AG10803 (cell line): ENCODE measurements at places on chromosomes 3 and 15.
A peak's percentile ranks its signal among the peaks of the same experiment; 100 is the strongest.

DNA sequence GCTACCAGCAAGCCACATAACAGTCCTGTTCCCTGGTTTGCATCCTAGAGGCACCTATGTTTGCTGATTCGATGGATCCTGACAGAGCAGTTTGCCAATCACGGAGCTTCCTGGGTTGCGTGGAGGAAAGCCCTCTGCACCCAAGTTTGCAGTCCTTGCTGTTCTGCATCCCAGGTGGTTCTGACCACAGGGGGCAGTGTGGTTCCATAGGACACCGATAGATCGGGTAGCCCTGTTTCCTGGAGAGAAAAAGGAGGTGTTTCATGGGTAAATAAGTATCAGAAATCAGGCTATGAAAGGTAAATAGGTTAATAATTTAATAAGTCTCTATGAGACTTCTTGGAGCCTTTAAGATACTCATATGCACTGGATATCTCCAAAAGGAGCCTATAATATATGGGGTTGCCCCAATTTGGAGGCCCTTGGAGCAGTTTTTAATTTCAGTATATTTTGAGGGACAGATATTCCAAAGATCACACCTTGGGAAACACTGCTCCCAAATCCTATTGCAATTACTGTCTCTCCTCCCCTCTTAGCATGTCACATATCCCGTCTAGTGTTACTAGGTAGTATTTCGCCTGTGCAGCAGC is 194.6 kb upstream of the TPM1 start:
- DNase-seq = peak; percentile 53

DNA sequence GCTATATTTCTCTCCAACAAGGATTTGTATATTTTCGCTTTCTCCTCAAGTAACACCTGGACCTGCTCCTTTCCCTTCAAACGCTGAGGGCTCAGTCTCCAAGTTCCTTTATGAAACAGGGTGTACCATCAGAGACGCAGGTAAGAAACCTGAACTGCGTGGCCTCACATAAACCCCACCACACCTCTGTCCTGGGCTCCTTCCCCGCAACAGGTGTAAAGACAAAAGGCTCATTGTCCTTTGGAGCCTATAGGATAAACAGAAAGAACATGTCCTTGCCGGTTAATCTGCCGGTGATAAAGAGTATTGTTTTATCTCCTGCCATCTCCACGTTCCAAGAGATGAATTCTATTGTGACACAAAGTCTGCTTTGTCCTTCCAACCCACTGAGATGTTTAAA is 111.8 kb upstream of the ADAMTS9 start:
- DNase-seq = no peak

DNA sequence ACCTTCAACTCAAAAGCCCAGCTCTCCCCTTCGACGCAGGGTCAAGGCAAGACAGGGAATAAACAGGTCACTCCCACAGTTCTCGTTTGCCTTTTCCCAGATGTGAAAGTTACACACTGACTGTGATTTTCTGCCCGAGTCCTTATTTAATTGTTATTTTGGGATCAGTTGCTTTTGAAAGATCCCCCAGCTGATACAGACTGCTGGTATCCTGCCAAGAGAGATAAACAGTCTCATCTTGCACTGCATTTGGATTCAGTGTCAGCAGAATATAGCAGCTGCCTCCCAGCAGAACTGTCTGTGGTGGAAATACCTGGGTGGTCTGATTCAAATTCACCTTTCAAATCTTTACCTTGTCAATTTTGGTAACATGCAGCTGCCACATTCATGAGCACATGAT is 56.0 kb upstream of the FAM3D start:
- DNase-seq = no peak

DNA sequence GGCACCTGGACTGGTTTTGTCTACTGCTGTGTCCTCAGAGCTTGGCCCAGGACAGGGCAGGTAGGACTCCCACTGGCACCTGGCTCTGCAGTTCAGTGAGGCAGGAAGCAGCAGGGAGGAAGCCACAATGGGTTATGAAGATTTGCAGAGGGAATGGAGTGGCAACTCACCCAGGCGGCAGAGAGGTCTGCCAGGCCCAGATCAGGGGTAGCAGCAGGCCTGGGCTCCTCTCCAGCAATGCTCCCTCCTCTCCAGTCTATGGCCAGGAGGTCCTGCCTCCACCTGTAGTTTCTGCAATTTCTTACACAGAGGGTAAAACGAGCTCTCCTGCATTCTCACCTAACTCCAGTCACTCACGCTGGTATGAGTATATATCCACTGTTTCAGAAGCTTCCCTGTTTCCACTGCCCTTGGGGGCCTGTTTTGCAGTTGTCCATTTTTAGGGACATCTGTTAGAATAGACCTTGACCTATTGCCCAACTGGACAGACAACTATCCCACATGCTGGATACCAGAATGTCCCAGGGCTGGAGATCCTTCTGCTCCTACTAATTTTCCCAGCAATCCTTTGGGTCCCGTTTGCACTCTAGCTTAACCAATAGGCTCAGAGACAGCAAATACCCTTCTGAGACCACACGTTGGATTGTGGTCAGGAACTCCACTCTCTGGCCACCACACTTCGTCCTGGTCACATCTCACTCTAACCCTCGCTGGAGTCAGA is 35.2 kb downstream of the HMCES start:
- peak; percentile 67 for DNase-seq

GRCh38 chr3:153315781-153316180 is 153.8 kb downstream of the RAP2B start:
- peak; percentile 88 for DNase-seq

- no peak for DNase-seq
Measured at GRCh38 chr3:121660356-121661171, at the start of gene HCLS1. Gene HCLS1, minus strand, starts transcription at chr3:121660903. Its CDS starts 2,556 bp downstream, at chr3:121658347.

DNA sequence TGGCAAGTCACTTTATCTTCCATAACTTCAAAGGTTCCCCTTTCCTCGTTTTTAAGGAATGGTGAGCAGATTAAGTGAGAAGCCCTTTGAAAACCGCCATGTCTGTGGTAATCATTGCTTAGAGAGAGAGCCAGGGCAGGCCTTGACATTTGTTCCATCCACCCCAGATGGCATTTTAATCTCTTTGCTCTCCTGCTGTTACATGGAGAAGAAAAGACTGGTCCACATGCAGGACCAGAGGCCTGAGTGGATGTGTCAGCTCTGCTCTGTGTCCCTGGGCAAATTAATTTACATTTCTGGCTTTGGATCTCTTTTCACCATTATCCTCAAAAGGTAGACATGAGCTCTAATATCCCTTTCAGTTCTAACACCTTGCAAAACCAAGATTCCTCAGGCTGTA is 157.3 kb upstream of the LPP start:
- no peak for DNase-seq

DNA sequence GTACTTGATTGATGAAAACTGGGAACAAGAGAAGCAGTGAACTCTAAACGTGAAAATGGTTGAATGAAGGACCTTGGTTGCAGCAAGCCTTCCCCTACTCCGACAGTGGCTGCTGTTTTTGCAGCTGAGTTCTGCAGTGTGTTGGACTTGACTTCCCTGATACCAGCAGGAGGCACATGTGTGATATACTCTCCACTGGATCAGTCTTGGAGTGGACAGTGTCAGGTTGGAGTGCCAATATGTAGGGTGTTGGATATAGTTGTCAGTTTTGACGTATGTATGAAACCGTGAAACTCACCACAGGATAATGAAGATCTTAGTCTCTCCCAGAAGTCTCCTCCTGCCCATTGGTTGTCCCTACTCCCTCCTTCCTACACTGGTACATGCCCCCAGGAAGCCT is 106.5 kb downstream of the ITPR1 start:
- DNase-seq = no peak

GRCh38 chr3:188683032-188683521 is 488.7 kb upstream of the TPRG1 start:
- DNase-seq = peak; percentile 85

DNA sequence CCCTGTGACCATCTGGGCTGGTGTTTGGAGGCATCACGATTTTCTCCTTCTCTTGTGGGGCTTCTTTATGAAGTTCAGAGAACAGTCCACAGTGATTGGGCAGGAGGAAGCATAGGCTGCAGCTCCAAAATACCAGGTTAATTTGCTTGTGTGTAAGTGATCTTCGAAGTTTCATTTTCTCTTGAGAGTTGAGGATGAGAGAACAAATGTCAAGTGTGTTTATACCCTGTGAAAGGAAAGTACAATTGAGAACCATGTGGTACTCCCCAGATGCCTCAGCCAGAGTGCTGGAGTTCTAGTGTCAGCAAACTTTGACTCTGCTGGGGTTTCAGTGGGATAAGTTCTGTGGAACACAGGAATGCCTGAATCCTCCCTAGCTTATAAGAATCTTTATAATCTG is 357.1 kb upstream of the CFAP20DC start:
- no peak for DNase-seq

- DNase-seq = no peak
Measured at GRCh38 chr15:46265664-46266347, 631.0 kb downstream of the SQOR start.

GRCh38 chr3:22620498-22620897 is 582.6 kb upstream of the UBE2E2 start:
- DNase-seq = no peak

DNA sequence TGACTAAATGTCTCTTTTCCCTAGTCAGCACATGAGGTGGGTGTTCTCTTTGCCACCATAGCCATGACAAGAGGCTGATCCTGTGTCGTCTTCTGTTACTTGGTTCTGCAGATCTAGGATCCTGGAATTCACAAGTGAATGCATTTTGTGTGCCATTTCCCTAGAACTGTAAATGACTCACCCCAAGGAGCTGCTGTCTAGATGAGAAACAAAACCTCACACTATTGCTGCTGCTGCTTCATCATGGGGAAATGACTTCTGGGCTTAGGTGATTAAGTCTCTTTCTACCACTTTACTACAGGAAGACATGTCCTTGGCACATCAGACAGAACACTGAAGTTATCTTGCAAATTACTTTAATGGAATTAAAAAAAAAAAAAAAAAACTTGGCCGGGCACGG is 54.9 kb downstream of the SLCO3A1 start:
- DNase-seq = peak; percentile 60

DNA sequence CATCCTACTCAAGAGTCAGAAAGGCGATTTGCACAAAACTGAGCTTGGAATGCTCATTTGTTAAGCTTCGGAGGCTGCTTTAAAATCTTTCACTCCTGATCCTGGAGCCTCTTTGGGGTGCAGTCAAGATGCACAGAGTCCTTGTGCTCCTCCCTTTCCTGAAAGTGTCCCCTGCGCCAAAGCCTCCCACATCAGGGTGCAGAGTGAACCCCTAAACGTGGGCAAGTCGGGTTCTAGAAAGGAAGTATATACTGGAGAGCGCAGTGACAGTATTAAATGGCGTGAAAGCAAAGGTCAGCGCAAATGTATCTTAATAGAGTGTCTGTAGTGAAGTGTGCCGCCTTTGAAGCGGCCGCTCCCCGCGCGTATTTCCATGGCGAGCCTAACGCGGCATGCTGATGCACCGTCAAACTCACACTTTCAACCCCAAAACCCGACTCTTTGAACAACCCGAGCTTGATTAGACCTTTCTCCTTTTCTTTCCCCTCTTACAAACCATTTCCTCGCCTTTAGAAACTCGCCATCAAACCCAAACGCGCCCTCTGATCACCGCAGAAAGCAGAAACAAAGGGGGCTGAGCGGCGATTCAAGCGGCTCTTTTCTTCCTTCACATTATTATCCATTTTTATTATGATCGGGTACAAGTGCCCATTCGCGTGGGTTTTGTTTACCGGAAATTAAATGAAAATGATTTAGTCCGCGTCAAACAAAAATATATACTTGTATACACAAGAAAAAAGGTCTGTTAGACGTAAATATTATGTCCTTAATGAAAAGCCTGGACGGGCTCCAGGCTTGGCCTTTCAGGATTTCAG is 18.3 kb downstream of the ZIC4 start:
- DNase-seq = no peak

DNA sequence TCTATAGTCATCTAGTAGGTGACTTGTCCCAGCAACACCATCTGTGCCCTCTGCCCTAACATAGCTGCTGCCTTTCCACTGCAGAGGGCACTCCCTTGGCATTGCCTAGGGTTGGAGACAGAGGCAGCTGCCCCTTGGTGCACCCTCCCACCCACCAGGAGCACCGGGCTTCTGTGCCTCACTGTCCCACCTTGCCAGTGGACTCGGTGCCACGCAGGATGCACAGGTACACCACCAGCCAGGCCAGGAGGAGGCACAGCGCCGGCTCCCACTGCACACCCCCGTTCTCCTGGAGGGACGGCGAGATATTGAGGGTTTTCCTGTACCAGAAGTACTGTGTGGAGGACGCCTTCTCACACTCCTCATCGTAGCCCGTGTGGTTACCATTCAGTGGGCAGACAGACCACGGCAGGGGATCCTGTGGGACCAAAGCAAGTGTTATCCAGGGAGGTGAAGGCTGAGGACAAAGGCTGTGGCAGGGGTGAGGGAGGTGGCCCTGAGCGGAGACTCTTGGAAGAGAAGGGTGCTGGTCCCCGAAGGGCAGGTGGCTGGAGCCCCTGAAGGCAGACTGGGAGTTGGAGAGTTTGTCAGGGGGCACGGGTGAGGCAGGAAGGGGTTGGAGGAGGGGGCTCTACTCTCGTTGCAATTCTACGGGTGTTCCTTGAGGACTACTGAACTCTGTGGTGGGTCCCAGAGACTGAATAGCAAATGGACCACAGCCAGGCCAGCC is 20.6 kb downstream of the SLC6A20 start:
- DNase-seq = no peak
